ENCODE measurements at places on chromosomes 13 and 19.

DNA sequence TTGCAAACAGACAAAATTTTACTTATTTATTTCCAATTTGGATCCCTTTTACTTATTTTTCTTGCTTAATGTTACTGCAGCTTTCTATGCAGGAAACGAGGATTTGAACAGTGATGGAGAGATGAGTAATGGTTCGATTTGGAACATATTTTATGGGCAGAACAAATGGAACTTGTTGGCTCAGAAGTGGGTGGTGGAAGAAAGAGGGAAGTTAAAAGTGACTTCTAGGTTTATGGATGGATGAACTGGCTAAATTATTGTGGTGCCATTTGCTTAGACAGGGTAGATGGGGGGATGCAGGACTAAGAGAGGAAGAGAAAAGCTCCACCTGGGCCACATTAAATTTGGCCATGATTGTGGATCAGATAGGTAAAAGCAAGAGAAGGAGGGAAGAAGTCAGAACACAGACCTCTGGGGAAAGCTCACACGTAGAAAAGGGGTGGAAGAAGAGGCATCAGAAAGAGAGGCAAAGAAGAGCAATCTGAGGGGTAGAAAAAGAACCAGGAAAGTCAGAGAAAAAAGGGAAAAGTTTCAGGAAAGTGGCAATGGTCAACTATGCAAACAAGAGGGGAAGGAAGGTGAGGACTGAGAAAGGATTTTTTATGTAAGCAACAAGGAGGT, 768 bp upstream of the CYSLTR2 start:
- no peak for DNase-seq

GRCh38 chr13:65508745-65509144, 1721.4 kb downstream of the PCDH9 start:
- DNase-seq = no peak

DNA sequence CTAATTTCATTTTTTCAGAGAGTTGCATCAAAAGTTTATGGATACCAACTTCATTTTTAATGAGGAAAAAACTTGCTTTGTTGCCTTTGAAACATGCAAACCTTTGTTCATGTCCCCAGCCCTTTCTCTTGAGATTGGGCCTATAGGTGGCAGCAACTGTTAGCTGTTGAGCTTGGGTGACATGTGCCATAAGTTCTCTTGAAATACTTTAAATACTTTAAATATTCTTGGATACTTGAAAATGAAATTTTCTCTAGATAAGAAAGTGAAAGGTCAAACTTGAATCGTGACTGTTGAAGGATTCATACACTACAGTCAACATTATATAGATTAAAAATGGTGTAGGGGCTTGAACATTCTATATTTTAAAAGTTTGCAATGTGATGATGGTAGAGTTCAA, 294.9 kb downstream of the NDFIP2 start:
- no peak for DNase-seq

- no peak for DNase-seq
Observed at GRCh38 chr19:55333870-55334269, 5.8 kb upstream of the KMT5C start.

- DNase-seq = no peak
Observed at GRCh38 chr13:75507027-75508001, 25.3 kb upstream of the TBC1D4 start.

All from NCI-H524 treated with DMSO at 0.1 percent for 48 hours (cell line).